Sigmoid colon (tissue), 7 donors: ENCODE measurements at places on chromosomes 11 and 22. TPM values are rescaled to one million over a fixed set of nuclear protein-coding genes. Genes with fewer than 3 reads are reported as not detected.

FBXO3 gene
- polyA plus RNA-seq, result 27.6 TPM

TST gene
- polyA plus RNA-seq, result 1,038 TPM

CSNK2A3 gene
- not detected for polyA plus RNA-seq

NPAS4 gene
- not detected for polyA plus RNA-seq
